ENCODE measurements at places on chromosomes 3 and 15. TPM values are rescaled to one million over a fixed set of nuclear protein-coding genes. Genes with fewer than 3 reads are reported as not detected.

The AMT gene
- total RNA-seq: 3.6 TPM

The SPRED1 gene
- total RNA-seq: 39.4 TPM

The SAMMSON gene
- 14.7 TPM for total RNA-seq

The WDR93 gene
- not detected for total RNA-seq

The CACNA2D3 gene
- total RNA-seq: 2.4 TPM

DNA sequence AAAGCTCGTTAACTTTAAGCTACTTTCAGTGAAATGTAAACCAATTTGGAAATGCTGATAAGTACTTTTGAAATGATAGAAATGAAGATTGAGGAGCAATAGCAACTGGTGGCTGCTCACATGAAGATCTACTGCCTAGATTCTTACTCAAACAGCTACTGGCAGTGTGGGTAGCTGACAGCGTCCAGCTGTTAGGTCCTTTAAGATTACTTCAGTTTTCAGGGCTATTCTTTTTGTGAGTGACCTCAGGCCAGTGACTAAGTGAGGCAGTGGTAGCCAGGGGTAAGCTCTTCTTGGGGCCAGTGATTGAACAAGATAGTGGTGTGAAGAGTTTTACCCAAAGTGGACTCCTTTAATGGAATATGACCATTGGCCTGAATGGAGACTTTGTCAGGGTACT is 41.3 kb downstream of the NECTIN3 start:
- H3K4me3 ChIP-seq: no peak overlapping the region
- no peak for DNase-seq
- H3K27ac ChIP-seq: no peak overlapping the region
- no peaks in the 10 kb centered on the region for H3K4me1 ChIP-seq
- no peaks in the 10 kb centered on the region for H3K27me3 ChIP-seq

- H3K36me3 ChIP-seq: no peaks in the 10 kb centered on the region
- H3K4me1 ChIP-seq: no peaks in the 10 kb centered on the region
- no peaks in the 10 kb centered on the region for H3K27me3 ChIP-seq
- H3K27ac ChIP-seq: no peak overlapping the region
Observed at GRCh38 chr15:39132954-39133600, 447.8 kb upstream of the THBS1 start.

GRCh38 chr15:82039871-82040270 is 5.9 kb downstream of the MEX3B start:
- H3K27ac ChIP-seq: no peak overlapping the region
- H3K4me1 ChIP-seq: no peaks in the 10 kb centered on the region
- no peaks in the 10 kb centered on the region for H3K27me3 ChIP-seq
- no peaks in the 10 kb centered on the region for H3K36me3 ChIP-seq

GRCh38 chr15:58332676-58333400 is 99.0 kb upstream of the LIPC start:
- DNase-seq: no peak
- H3K36me3 ChIP-seq: no peaks in the 10 kb centered on the region
- no peaks in the 10 kb centered on the region for H3K4me1 ChIP-seq
- no peak overlapping the region for H3K4me3 ChIP-seq
- no peaks in the 10 kb centered on the region for H3K27me3 ChIP-seq

DNA sequence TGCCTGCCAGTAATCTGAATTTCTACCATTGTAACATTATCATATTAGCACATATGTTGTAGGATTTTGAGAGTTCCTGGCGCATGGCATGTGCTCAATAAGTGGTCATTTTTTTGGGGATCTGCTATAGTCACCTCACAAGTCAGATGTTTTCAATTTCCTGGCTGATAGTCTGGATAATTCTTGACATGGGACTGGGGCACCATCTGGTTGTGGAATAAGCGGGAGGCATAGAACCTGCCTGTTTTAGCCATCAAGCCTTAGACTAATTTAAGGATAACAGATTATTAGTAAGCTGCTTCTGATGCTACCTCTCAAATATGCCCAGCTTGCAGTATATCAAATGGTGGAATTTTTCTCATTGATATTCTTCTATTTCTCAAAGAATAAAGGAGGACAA is 39.1 kb downstream of the GASK1A start:
- H3K27ac ChIP-seq: no peak overlapping the region
- no peaks in the 10 kb centered on the region for H3K27me3 ChIP-seq
- H3K4me3 ChIP-seq: no peak overlapping the region
- H3K4me1 ChIP-seq: no peaks in the 10 kb centered on the region

DNA sequence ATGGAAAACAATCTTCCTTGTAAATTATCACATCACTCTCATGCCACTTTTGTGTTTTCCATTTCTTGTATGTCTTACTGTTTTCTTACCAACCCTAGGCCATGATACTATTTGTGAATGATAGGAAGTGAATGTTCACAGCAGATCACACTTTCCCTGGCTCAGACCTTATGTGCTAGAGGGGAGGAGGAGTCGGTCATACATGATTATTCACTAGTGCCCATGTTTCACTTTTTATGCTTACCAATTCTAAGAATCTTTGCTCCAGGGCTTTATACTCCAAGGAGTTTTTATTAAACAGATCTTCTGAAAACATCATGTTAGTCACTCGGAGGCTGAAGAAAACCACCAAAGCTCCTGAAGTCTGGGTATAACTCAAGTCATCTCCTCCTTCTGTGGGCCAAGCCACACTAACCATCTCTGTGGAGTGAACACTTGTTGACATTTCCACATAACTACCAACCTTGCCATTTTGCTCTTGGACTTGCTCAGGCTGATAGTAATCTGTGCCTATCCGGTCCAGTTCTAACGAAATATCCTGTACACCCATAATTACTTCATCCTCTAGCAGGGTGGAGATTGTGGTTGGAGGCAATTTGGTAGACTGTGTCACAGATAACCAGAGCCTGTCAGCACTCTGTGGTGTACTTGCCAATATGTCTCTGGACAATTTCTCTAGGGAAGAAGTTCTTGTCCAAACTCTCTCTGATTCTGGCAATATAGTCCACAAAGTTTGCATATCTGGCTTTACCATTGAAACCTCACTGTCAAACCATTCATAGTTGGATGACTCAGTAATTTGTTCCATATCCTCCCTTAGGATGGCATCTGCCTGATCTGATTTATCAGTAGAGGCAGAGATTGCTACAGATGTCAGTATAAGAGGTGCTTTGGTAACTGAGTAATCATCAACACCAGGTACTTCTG is 76.8 kb downstream of the IMPG2 start:
- no peak overlapping the region for H3K4me3 ChIP-seq
- no peaks in the 10 kb centered on the region for H3K27me3 ChIP-seq
- H3K4me1 ChIP-seq: no peaks in the 10 kb centered on the region
- H3K27ac ChIP-seq: no peak overlapping the region
- H3K36me3 ChIP-seq: no peaks in the 10 kb centered on the region
- no peak for DNase-seq

DNA sequence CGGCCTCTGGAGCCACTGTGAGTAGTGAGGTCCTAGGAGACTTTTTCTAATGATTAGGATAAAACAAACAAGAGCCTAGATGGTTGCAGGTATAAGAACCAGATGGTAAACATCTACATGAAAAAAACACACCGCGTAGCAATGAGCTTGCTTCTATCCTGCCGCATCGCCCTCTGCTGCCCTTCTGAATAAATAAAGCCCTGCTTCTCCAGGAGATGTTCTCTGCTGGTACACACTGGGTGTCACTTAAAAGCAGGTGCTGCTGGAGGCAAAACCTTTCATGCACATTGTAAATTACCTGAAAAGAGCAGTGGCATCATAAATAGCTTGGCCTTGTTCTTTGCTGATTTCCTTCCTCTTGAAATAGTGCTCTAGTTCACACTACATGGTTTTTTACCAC is 164.4 kb upstream of the TOPAZ1 start:
- no peaks in the 10 kb centered on the region for H3K36me3 ChIP-seq

DNA sequence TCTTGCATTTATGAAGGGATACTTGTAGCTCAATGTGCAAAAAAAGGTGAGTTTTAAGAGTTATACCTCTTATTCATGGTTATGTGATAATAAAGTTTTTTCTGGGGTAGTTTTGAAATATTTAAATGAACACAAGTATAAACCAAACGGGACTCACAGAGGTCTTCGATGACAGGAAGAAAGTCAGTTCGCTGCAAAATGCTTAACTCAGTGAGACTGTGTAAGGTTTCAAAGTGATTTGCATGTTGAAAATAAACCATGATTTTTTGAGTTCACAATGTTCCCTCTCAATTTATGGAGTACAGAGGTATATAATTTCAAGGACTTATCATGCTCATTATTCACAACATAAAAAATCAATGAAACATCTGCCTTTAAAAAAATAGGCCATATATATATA is 36.3 kb upstream of the MYH15 start:
- no peaks in the 10 kb centered on the region for H3K4me1 ChIP-seq
- no peak overlapping the region for H3K4me3 ChIP-seq
- no peak overlapping the region for H3K27ac ChIP-seq
- no peaks in the 10 kb centered on the region for H3K36me3 ChIP-seq

- no peak overlapping the region for H3K4me3 ChIP-seq
- no peaks in the 10 kb centered on the region for H3K36me3 ChIP-seq
- no peak for DNase-seq
- H3K27me3 ChIP-seq: no peaks in the 10 kb centered on the region
- no peaks in the 10 kb centered on the region for H3K4me1 ChIP-seq
Observed at GRCh38 chr3:142863010-142863817, 25.7 kb downstream of the PCOLCE2 start.

DNA sequence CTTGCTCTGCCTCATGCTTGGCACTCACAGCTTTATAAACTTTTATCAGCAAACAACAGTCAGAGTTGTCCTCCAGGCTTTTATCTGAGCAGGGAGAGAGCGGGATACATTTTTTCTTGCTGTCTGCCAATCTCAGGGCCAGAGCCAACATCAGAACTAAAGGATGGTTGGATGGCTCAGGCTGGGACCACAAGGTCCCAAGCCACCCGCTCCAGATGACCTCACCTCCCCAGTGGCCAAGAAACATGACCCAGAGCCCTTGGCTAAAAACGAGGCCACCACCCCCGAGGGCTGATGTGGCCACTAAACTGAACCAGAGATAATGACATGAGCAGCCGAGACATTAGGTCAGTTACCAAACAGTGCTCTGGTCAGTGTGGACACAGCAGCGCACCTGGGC is 18.8 kb upstream of the SPATA12 start:
- no peak overlapping the region for H3K4me3 ChIP-seq
- H3K4me1 ChIP-seq: no peaks in the 10 kb centered on the region
- H3K27me3 ChIP-seq: no peaks in the 10 kb centered on the region
- no peaks in the 10 kb centered on the region for H3K36me3 ChIP-seq
- DNase-seq: no peak
- no peak overlapping the region for H3K27ac ChIP-seq

- H3K27ac ChIP-seq: no peak overlapping the region
- H3K4me3 ChIP-seq: no peak overlapping the region
Observed at GRCh38 chr15:80614711-80615360, 80.3 kb upstream of the ABHD17C start.
